ENCODE measurements at places on chromosomes 16 and 17.

GRCh38 chr16:47956916-47957315 is 198.9 kb downstream of the ABCC12 start:
- DNase-seq = no peak

DNA sequence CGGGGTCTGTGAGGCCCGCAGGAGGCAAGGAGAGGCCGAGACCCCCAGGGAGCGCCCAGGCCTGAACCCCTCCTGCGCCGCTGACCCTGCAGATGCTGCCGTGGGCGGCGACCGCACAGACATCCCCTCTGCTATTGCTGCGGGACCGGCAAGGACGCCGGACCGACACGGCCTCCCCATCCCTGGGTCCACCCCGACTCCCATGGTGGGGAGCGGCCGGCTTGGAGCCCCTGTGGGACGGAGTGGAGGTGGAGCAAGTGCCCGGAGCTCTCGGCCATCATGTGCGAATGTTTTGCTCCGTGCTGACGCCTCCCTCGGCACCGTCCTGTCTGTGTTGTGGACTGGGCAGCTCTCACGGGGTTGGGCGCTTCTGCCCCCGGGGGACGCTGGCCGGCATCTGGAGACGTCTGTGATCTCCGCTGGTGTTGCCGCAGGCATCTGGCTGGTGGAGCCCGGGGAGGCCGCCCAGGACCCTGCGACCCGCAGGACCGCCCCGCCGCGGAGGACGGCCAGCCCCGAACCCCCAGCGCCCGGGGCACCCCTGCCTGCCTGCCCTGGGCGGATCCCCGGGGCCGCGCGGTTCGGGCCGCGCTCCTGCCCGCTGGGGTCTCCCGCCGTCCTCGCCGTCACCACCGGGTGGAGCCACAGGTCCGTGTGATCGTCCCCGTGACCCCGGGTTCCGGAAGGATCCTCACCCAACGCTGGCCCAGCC is 12.8 kb upstream of the GNG13 start:
- DNase-seq = peak; percentile 75

DNA sequence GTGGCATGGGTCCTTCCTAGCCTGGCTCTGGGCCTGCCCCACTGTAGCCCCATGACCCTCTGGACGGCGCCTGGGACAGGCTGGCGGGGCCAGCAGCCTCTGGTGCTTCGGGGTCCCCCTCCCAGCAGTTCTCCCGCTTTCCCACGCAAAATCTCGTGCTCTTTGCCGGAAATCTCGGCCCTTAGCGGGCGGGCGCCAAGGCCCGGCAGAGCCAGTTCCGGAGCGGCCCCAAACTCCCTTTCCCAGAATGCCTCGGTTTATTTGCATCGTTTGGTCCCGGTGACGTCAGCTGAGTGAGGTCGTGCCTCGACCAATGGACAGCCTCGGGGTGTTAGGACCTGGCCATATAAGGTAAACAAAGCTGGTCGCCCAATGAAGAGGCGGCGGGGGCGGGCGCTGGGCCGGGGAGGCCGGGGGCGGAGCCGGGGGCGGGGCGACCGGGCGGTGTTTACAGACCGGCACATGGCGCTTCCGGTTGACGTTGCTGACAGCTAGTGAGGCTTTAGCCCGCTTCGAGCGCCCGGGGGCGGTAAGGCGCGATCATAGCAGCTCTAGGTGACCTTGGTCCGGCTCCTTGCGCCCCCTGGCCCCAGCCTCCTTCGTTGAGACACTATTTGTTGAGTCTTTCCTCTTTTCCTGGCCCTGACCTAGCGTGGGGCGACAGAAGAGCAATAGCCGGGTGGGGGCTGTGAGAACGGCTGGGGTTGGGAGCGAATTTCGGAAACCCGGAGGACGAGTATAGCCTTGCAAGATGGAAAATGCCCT is 1.5 kb upstream of the UBALD1 start:
- DNase-seq = peak; percentile 99

- no peak for DNase-seq
These were observed 10.3 kb upstream of the TNS4 start for GRCh38 chr17:40511667-40512220.

DNA sequence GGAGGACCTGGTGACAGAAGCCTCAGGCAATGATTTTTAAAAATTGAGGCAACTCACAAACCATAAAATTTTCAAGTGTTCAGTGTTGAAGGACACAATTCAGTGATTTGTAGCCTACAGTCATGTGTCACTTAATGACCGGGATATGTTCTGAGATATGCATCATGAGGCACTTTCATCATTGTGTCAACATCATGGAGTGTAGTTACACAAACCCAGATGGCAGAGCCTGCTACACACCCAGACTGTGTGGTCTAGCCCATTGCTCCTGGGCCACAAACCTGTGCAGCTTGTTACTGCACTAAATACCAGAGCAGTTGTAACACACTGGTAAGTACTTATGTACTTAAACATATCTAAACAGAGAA is 1.6 kb downstream of the PRSS41 start:
- no peak for DNase-seq

GRCh38 chr17:39576187-39576586 is 31.5 kb downstream of the NEUROD2 start:
- no peak for DNase-seq

DNA sequence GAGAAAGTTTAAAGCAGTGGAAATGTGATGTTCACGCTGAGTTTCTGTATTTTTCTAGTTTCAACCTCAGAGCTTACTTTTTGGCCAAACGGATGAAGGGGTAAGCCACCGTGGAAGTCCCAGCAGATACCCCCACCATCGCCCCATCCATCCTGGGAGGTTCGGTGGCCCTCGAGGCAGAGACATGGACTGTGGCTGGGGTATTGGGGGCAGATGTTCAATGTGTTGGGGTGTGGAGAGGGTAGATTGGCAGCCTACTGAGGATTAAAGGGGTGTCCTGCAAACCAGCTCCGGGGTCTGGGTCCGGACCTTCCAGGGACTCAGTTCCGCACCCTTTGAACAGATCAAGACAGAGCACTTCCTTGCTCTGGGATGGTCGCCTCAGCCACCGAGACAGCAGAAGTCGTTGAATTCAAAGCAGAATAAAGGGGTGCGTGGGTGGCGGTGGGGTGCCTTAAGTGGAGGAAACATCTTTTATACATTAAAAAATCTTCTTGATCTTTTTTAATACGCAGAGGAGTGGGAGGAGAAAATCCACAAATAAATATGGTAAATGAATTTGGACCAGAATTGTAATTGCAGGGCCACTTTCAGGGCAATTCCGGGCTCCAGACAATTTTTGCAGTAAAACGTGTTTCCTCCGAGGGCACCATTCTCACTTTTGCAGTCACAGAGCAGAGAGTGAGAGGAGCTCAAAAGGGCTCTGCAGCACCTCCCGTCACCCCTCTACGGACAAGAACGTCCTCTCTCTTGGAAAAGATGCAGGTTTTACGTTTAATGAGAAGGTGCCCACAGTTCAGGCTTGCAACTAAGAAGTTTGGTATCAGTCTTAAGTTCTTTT is 8.2 kb upstream of the CBX8 start:
- no peak for DNase-seq

DNA sequence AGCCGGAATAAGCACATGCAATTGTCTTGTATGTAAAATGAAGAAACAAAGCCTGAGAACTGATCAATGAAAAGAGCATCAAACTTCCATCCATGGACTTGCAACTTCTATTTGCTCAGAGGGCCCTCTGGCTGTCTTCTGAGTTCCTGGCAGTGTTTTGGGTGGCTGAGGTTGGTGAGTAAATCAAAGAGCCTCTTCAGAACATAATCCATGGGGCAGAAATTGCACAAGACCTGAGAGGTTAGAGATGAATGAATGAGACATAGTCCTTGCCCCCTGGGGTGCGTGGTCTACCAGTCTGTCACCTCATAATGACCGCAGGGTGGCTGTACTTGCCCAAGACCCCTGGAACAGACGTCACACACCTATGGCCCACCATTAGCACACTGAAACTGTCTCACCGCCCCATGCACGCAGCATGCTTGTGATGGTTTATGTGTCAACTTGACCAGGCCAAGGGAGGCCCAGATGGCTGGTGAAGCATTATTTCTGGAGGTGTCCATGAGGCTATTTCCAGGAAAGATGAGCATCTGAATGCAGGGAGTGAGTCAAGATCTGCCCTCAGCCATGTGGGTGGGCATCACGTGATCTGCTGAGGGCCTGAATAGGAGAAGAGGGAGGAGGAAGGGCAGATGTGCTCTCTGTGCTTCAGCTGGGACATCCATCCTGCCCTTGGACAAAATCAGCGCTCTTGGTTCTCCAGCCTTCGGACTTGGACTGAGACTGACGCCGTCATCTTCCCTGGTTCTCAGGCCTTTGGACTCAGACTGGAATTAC is 8.3 kb downstream of the PIK3R6 start:
- no peak for DNase-seq

DNA sequence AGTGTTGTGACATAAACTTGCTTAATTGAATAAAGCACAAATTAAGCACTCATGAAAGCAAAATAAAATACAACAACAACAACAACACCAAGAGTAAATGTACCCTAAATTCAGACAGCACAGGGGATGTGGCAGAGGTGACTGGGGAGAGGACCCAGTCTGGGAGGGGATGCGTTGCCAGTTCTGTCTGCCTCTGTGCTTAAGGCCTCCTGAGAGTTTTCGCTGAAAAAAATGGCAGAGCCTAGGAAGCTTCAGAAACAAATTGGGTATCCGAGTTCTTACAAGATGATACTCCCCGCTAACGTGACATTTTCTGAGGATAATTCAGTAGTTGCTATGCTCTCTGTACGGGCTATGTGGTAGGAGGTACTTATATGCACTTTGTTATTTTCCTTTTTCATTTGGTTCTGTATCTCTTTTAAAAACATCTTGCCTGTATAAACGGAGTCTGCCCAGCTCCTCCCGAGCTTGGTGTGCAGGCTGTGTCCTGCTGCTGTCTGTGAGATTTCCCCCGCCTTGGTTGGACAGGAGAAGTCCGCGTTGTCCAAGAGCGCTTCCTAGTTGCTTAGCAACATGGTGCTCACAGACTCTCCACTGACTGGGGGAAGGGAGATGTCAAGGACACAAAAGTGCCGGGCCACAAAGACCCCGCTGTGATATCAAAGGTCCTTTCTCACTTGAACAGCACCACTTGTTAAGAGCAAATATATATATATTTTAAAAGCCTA is 134.2 kb upstream of the CPHXL start:
- peak; percentile 67 for DNase-seq

DNA sequence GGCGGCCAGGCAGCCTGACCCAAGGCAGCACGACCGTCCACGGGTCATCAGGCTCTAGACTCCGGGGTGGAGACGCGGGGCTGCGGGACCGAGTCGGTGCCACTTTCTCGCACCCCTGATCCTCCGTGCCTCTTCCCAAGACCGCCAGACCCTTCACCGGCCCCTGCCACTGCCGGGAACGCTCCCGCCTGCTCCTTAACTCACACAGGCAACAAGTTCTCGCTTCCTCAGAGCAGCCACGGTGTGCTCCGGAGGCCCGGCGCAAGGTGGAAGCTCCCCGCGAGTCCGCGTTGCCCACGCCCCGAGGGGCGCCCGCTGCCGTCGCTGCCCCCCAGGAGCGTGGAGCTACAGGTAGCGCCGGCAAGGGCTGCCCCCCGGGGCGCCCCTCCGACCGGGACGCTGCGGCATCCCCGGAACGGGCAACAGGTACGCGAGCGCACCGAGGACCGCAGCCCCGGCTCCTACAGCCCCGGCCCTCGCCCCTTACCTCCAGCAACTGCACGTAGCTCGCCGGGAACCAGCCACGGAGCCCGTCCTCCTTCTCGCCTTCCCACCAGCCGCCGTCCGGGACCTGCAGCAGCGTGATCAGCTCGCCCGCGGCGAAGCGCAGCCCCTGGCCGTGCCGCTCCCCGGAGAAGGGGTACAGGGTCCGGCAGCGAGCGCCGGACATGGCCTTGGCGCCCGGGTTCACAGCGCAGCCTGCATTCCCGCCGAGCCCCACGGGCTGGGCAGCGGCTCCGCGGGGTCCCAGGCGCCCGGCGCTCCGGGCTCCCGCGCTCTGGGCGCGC is 491 bp downstream of the GAS7 start:
- DNase-seq = no peak

DNA sequence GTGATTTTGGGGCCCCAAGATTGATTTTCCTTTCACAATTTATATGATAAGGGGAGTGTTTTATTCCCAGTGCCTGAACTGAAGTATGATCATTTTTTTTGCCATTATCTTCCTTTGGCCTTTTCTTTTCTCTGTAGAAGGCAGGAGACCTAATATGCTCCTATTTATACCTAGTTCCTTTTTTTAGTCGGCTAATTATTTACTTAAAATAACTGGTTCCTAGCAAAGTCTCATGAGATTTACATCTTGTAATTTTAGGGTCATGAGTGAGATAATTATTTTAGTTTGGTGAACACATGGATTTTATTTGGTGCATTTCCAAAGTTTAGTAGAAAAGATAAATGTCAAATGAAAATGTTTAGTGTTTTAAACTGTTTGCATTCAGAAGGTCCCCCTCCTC is 24.8 kb downstream of the SEC14L1 start:
- DNase-seq = no peak

DNA sequence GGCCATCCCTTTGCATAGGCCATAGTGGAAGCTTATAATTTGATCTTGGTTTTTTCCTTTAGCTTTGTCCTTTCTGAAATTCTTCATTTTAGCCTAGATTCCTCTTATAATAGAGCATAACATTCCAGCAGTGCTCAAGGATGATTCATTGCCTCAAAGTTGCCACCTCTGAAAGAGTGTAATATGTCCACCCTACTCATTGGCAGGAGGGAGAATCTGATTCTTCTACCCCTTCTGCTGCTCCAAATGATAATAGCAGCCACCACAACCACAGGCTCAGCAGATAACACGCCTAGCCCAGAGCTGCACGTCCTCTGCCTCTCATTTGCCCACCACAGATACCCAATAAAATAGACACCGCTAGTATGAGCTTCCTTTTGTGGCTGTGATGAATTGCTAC is 337.4 kb upstream of the HSBP1 start:
- DNase-seq = no peak

DNA sequence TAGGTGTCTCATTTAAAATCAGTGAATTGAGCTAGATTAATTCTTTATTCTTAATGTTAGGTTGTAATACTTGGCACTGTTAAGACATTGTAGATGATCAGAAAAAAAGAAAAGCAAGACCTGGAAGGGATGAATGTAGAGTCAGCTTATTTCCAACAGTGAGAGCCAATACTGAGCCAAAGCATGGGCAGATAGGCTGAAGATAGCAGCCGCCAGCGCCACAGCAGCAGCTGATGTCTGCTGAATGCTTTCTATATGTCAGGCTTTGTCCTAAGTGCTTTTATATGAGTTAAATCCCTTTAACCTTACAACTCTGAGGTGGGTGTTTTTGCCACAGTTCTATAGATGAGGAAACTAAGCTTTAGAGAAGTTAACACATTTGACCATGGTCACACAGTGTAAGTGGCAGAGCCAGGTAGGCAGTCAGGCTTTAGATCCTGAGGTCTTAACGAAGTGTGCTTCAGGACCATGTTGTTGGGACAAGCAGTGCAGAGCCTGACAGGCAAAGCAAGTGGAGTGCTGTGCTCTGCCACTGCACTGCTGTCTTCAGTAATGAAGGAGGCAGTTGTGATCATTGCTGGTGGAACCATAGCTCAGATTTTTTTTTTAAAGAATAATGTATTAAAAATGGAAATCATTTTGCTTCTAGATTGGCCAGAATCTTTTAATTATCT is 25.9 kb downstream of the TNRC6A start:
- DNase-seq = no peak
